ENCODE measurements at places on chromosomes 6 and 20. TPM values are rescaled to one million over a fixed set of nuclear protein-coding genes. Genes with fewer than 3 reads are reported as not detected.
A peak's percentile ranks its signal among the peaks of the same experiment; 100 is the strongest.

- DNase-seq, result no peak
These were observed at the start of gene C6orf118 for GRCh38 chr6:165308926-165309731. Gene C6orf118 (minus strand): TSS chr6:165309605. CDS start chr6:165309586, 19 bp downstream.

DNA sequence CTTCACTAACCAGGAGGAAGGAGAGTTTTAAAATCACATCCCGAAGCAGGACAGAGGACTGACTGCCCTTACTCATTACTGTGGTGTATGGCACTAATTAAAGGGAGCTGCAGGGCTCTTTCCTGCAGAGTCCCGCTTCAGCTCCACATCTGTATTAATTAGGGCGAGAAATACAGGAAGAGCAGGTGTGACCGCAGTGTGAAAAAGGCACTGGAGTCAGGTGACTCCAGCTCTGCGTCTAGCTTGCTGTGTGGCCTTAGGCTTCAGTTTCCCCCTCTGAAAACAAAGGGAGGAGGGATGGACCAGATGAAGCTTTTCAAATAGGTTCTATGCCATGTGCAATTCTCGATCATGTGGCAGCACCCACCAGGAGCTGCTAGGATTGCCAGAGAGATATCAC lies 34.0 kb downstream of the KIAA1755 start:
- DNase-seq, result peak; percentile 22

The FAM184A gene
- 0.40 TPM for total RNA-seq

DNA sequence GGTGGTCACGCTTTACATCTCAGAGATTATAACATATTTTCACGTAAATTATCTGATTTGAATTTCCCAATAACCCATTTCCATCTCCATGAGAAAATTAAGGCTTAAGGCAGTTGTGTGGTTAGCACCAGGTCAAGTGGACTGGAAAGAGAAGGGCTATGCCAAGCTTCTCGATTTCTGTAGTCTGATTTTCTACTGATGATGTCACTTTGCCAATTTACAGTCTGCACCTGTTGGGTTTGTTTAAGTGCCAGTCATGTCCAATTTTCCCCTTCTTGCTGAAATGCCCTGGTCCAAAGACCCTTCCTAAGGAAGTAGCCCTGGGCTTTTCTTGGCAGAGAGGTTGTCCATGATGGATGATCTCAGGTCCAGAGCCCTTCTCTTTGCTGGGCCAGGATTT lies 562.3 kb upstream of the BTBD3 start:
- DNase-seq, result no peak

The BCL2L1 gene
- 42.5 TPM for total RNA-seq

The GNAS-AS1 gene
- total RNA-seq, result 0.75 TPM
